T-helper 22 cell (primary cell): ENCODE measurements at places on chromosomes 2 and 18.

DNA sequence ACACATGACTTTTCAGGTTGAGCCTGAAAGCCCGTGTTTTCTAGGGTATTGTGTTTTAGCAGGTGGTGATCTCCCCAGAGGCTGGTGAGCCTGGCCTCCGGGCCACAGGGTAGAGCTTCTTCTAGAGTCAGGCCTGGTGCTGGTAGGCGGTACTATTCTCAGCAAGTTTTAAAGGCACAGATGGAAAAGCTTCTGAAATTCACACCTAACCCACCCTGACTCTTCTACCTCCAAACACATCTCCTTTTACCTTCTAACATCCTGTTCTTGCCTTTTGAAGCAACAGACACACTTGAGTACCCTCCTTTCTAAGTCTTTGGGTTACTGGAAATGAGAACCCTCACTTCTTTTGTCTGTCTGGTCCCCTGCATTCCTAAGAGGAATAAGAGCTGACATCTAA is 191.1 kb downstream of the SETBP1 start:
- DNase-seq = no peak

DNA sequence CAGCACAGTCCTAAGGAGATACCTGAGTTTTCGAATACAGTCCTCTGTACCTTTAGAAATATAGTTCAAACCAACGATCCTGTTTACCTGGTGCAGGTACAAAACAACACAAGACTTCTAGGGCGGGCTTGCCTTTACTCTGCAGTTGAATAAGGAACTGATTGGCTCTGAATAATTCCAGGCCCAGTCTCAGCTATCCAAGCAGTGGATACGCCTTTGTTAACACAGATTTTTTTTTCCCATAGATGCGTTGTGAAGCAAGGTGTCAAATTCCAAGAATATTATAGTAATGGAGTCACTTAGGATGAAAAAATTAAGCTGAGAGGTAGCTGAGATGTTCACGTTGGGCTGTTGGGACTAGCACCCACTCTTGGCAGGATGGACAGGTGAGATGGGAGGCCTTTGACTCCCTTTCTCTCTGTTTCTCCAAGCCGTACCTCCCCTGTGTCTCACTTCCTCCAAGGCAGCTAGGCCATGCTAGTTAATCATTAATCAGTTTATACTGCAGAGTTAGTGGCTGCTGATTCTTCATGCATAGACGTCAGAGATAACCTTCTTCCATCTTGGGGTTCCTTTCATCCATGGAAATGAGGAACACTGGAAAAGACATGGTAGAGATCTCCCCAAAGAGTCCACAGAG is 380.8 kb upstream of the ACVR2A start:
- no peak for DNase-seq

- no peak for DNase-seq
These were observed 19.7 kb upstream of the DYNC2LI1 start for GRCh38 chr2:43754180-43754579.

DNA sequence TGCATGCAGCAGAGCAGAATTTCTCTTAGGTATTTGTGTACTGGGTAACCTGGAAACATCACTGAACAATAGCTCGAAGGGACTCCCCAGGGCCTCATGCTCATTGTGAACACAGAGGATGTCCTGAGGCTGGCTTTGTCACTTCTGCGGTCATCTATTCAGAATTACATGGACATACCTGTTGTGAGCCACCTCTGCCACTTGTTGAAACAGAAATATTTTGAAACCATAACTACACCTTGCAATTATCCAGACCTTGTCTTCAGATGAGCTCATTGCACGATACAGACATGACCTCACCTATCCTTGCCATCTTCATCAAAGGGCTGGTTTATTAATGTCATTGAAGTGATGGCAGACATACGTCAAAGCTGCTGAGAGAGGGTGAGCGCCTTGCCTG is 23.4 kb upstream of the CREG2 start:
- DNase-seq = no peak
